ENCODE measurements at places on chromosomes 4 and X.

DNA sequence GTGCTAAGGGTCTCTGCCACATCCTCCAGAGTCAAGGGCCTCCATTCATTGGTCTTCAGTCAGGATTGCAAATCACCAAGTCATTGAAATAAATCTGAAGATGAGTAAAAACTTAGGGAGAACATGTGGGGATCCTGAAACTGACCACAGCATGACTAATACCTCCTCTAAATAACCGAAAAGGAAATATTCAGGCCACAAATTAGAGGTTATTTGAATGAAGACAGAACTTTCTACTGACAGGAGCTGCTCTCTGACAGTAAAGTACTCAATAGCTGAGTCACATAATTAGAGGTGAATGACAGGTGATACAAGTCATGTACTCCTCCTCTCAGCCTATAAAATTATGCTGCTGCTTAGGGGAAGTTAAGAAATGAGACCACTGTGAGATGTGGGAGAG, 240.2 kb upstream of the F9 start:
- DNase-seq: no peak

GRCh38 chr4:86587381-86588140, 6.6 kb upstream of the PTPN13 start:
- no peak for DNase-seq

- no peak for DNase-seq
Observed at GRCh38 chr4:14837860-14838259, 164.4 kb upstream of the CPEB2 start.

GRCh38 chrX:43939187-43939926, 33.8 kb downstream of the NDP start:
- no peak for DNase-seq

DNA sequence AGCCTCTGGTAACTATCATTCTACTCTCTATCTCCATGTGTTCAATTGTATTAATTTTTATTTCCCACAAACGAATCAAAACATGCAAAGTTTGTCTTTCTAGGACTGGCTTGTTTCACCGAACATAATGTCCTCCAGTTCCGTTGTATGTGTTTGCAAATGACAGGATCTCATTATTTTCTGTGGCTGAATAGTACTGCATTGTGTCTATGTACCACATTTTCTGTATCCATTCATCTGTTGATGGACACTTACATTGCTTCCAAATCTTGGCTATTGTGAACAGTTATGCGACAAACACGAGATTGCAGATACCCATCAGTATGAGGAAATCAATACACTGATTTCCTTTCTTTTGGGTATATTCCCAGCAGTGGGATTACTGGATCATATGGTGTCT, 8.4 kb upstream of the LDOC1 start:
- no peak for DNase-seq

GRCh38 chrX:30141966-30142365, 73.4 kb upstream of the MAGEB2 start:
- no peak for DNase-seq

DNA sequence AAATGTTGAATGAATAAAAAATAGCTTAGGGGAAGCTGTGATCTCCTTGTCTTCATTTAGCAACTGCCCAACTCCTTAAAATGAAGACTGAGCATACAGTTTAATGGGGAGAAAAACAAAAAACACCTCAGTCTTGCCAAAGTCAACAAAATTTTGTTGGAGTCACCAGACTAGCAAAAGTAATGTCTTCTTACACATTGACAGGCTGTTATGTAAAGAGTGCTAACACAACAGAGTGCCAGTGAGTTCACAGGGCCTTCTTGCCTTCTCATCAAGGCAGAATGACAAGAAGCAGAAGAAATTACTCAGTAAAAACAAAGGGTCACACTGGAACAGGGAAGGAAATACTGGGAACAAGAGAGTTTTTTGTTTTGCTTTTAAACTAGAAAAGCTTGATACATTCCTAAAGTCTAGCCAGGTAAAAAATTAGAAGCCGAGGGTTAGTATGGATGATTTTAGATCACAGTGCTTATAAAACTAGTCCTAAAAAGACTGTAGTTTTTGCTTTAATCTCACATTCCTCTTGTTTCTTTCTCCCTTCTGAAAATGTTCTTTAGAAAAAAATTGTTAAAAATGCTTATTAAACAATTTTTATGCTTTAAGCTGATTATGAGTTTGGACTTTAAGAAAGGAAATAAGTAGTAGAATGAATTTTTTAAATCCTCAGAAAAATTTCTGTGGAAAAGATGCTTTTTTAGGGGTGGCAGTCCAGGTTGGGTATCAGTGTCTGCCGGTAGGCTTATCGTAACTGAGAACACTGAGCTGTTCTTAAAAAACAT, 38.7 kb upstream of the FRAS1 start:
- no peak for DNase-seq

- no peak for DNase-seq
Observed at GRCh38 chrX:13742397-13743176, 8.0 kb downstream of the OFD1 start.

DNA sequence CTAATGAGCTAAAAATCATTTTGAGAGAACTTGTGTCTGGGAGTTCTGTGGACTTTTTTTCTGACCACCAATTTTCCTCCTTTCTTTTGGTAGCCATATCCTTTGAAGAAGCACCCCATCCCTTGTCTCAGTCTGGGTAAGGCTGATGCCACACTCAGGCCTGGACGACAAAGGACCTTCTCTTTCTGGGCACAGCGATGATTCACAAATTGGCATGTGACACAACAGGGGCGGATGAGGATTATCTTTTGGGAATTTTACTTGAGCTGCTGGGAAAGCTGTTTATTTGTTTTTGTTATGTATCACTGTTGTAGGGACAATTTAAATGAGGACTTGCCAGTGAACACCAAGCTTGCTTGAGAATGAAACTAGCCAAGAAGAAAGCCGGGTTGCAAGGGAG, 233.4 kb upstream of the HAND2 start:
- no peak for DNase-seq

DNA sequence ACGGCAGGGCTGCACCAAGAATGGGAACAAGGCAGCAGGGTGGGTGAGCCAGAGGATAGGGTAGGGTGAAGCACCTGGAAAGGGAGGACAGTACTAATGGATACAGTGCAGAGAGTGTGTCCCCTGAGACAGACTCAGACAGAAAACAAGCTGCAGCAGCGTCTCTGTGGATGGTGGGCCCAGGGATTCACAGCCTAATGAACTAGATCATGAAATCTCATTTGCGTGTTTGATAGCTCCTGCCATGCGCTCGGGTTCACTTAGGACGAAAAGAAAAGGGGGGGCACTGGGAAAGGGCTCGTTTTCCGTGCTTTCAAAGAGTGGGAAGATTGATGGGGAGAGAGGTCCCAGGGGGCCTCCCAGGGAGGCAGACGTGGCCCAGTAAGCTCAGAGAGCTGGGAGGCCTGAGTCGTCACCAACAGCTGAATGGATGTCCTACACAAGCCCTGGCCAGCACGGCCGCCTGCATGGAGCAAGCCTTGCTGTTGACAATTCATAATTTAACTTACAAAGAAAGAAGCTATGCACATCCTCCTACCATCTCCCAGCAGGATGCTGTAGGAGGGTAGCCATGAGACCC, 446.9 kb downstream of the BCOR start:
- DNase-seq: no peak

GRCh38 chr4:73970945-73971344, 10.9 kb downstream of the PF4 start:
- no peak for DNase-seq

Measured in DND-41 (cell line).